ENCODE measurements at places on chromosomes 7 and 10.
A peak's percentile ranks its signal among the peaks of the same experiment; 100 is the strongest.

- DNase-seq = no peak
These were observed 161.7 kb downstream of the SVIL start for GRCh38 chr10:29473087-29473356.

- peak; percentile 56 for DNase-seq
These were observed 782 bp downstream of the IFIT5 start for GRCh38 chr10:89414879-89415821.

GRCh38 chr7:1331561-1332467 is 99.1 kb downstream of the UNCX start:
- DNase-seq = no peak

- DNase-seq = no peak
These were observed 116.5 kb downstream of the COL26A1 start for GRCh38 chr7:101479217-101479616.

- no peak for DNase-seq
These were observed 77.4 kb upstream of the RET start for GRCh38 chr10:42999385-43000020.

DNA sequence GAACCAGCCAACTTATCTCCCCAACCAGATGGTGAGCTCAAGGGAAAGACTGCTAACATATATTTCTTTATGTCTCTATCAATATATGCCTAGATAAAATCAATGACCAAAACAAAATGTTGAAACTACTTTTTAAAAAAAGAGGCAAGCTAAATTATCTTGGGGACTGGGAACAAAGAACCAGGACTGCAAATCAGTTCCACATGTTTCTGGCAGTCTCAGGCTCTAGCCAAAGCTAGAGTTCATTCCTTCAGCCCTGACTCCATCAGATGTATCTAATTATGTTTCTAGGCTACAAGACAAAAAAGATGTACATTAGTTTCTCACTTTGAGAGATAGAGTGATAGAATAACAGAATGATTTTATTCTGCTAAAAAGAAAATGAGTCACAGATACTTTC is 1290.3 kb upstream of the SORCS1 start:
- no peak for DNase-seq

DNA sequence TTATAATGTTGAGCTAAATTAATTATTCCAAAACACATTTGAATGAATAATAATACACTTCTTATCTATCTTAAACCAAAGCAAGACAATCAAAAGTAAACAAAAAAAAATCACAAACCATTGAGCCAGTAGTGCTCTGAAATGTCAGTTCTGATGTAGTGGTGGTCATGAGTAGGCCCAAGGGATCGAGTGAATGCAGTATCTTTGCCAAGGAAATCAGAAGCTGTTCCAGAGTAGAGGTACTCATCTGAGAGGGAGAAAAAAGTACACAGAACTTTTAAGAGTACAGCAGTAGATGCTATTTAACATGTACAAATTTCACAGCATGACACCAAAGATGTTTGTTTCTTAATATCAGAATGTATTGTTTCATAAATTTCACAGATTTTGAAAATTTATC is 121.5 kb downstream of the SEMA3D start:
- no peak for DNase-seq
